ENCODE measurements at places on chromosomes 2 and 18. TPM values are rescaled to one million over a fixed set of nuclear protein-coding genes. Genes with fewer than 3 reads are reported as not detected.
A peak's percentile ranks its signal among the peaks of the same experiment; 100 is the strongest.

The SALL3 gene
- not detected for total RNA-seq

The ACMSD gene
- total RNA-seq: 0.20 TPM

The CCDC121 gene
- total RNA-seq: 0.63 TPM

The COBLL1 gene
- 1.2 TPM for total RNA-seq

The TANC1 gene
- total RNA-seq: 0.50 TPM

The LYG2 gene
- not detected for total RNA-seq

The FER1L5 gene
- total RNA-seq: not detected

The ATF2 gene
- 53.7 TPM for total RNA-seq

The LINC00305 gene
- total RNA-seq: not detected

GRCh38 chr2:167759531-167759930 lies 487.9 kb downstream of the STK39 start:
- DNase-seq: no peak

GRCh38 chr18:59140302-59140885 lies 710 bp downstream of the SEC11C start:
- DNase-seq: no peak

- no peak for DNase-seq
Observed at GRCh38 chr2:38074058-38074763, 1.7 kb downstream of the CYP1B1 start.

- no peak for DNase-seq
Observed at GRCh38 chr2:1745171-1746023, 1.1 kb upstream of the PXDN start.

DNA sequence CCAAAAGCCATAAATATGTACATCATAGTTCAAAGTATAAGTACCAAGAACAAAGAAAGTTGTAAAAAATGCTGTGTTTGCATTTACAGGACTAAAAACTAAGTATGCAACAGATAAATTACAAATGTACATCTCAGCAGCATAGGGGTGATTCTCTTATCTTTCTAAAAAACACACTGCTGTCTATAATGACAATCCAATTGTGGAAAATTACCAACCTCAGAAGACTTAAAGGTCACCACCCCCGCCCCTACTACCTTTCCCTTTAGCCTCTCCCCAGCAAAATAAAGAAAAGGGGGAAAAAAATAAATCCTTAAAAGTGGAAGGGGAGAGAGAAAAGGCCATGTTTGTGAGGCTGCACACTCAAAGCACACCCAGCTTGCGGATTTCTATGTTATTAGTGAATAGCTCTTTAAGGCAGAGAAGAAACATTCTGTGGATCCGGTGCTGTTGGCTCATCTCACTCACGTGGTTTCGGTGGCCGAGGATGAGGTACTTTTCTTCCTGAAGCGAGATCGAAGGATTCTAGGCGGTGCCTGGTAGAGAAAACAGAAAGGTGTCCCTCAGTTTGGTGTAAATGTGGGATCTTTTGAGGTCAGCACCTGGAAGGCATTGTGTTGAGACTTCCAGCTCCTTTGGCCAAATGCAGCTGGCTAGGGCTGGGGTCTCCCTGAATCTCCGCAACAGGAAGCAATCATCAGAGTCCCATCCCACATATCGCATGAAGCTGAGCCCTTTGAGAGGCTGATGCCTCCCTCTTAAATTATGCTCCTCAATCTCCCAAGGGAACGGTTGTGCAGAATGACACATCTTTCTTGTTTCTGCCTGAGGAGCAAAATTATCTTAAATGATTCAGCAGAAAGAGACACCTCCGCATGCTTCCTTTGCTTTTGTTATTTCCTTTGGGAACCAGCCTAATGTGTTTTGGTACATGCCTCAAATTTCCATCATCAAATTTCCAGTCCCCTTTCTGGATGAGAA lies 17.6 kb downstream of the MRPL35 start:
- no peak for DNase-seq

GRCh38 chr2:169110419-169110818 lies 41.1 kb downstream of the DHRS9 start:
- no peak for DNase-seq

GRCh38 chr2:102438578-102438977 lies 15.6 kb downstream of the IL18RAP start:
- no peak for DNase-seq

GRCh38 chr2:26905341-26906198 lies 57.6 kb downstream of the DPYSL5 start:
- no peak for DNase-seq

GRCh38 chr2:109176928-109177327 lies 47.9 kb downstream of the SH3RF3 start:
- no peak for DNase-seq

GRCh38 chr2:216139884-216140283 lies 30.7 kb downstream of the XRCC5 start:
- peak; percentile 35 for DNase-seq

- no peak for DNase-seq
Observed at GRCh38 chr2:102069311-102069974, 73.1 kb upstream of the IL1R1 start.

DNA sequence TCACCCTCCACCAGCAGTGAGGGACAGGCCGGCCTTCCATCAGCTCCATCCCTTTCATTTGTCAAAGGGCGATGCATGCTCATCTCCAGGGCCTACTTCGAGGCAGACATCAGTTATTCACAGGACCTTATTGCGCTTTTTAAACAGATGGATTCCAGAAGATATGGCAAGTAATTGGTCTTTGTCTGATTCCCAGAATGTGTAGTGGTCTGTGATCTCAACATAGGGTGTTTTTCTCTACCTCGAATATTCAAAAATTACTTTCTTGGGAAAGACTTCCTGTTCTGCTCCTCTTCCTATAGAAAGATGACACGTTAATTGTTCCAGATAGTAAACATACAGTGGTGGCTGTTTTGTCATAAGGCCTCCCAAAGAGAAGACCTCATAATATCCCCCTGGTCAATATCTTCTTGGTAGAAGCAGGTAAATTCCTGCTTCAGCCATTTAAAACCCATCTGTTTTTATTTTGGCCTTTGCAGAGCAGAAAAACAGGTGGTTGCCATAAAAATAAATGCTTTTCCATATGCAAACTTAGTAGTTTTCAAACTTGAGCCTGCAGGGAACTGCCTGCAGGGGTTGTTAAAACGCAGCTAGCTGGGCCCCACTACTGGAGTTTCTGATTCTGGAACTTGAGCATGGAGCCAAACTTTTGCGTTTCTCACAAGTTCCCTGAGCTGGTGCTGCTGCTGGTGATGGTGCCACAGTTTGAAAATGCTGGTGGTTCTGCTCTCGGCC lies 8.2 kb downstream of the SMARCAL1 start:
- no peak for DNase-seq

DNA sequence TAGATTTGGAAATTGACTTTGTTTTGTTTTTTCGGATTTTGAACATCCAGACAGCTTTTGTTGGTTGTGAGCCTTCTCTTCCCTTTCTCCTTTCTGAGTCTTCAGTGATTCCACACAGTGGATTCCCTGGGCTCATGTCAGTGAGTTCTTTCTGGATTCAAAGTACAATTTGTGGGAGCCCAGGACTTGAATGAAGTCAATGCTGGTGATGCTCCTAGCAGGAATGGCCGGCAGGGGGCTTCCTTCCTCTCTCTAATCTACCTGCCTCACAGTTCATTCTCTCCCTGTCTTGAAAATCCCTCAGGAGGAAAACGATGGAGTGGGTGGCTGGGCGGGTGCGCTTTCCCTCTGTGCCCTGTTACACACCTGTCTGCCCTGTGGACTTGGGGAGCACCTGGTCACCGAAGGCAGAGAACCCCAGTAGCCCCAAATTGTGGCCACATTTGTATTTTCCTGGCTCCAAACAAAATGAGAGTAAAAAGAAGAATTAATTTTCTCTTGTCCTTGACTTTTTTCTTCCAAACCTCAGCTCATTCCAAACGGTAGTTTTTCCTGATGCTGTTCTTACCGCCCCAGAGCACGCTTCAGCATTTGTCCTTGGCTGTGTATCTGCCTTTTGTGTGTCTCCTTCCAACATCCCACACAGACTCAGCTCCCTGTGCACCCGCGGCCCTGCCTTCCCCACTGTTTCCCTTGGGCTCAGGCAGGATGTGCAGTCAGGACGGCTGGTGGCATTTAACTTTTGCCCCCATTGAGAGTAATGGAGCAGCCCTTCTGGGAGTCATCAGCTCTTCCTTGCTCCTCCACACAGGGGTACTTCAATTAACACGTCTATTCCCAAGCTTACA lies 86.6 kb downstream of the MARCO start:
- DNase-seq: no peak

- DNase-seq: no peak
Observed at GRCh38 chr2:76516861-76517573, 806.3 kb upstream of the GCFC2 start.

- no peak for DNase-seq
Observed at GRCh38 chr2:60341151-60341550, 212.3 kb downstream of the BCL11A start.
